ENCODE measurements at places on chromosomes 4 and X.

GRCh38 chrX:1807301-1807731 is 192.5 kb downstream of the ASMT start:
- DNase-seq: no peak

DNA sequence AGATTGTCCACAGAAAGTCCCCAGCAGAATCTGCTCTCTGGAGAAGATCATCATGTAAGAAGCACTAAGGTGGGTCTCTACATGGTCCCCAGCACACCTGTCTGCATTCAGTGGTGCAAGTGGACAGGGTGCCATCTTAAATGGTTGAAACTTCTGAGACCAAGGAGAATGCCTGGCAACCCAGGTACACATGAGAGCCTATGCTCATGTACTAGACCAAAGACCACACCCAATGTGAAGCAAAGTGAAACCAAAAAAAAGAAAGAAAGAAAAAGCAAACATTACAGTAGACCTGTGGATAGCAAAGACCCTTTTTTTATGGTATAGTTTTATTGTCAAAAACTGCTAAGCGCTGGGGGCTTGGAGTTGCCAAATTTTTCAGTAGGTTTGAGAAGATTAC is 15.0 kb downstream of the CD40LG start:
- DNase-seq: no peak

DNA sequence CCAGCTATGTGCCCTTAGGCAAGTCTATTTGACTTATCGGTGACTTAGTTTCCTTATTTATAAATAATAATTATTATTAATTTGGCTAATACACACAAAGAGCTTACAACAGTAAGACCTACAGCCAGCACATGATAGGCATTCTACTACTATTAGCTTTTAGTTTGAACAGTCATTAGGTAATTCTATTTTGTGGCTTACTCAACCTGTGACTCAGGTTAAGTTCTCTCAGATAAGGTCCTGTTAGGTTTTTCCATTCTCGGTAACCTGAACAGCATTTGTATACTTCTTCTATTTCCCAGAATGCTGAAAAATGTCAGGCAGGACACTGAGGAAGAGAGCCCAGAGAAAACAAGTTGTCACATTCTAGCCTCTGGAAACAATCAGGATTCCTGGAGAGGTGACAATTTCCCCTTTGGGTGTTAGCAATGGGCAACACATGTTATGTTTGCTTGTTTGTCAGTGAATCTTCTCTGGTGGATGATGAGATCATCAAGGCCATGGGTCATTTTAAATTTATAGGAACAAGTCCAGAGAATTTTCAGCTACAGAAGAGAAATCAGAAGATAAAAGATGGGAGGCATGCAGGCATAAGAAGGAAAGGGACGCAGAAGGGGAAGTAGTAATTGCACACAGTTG is 2144.7 kb downstream of the PCDH7 start:
- no peak for DNase-seq

DNA sequence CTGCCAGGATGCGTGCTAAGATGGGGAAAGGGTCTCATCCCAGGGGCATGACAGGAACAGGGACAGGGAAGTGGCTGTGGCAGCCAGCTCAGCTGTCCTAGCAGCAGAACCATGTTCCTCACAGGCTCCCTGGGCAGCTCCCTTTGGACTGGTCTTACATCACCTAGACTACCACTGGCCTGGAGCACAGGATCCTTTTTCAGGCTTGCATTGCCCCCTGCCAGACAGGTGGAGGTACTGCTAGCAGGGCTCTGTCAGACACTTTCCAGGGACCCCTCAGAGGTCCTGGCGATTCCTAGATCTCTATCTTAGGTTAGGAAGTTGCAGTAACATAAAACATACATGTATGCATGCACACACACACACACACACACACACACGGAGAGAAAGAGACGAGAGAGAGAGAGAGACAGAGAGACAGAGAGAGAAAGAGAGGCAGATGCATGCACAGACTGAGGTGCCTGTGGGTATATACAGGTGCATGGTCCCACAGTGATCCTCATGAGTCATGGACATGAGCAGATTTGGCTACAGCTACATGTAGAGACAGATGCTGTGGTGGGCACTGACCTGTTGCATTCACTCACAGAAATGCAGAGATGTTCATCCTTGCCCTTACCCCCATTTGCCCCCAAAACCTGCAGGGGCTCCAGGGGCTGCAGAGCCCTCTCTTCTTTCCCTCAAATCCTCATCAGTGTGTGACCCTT is 63.6 kb downstream of the STARD8 start:
- DNase-seq: no peak

GRCh38 chr4:30396772-30397475 is 323.2 kb upstream of the PCDH7 start:
- no peak for DNase-seq

GRCh38 chr4:16202598-16202997 is 23.7 kb downstream of the TAPT1 start:
- DNase-seq: no peak

DNA sequence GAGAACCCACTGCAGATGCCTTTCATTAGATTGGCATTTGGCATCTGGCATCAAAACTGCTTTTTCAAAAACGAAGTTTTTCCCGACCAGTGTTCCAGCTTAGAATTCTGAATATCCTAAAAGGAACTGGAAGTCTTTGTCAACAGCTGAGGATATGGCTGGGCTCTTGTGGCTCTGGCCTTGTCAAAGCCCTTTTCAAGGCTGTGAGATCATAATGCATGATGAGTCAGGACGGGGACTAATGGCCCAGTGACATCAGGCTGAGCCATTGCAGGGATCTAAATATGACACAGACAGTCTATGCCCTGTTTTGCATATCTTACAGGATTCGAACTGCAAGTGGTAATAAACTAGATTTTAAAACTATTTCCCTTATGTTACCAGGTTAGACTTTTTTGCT is 306.4 kb downstream of the PTTG2 start:
- no peak for DNase-seq

DNA sequence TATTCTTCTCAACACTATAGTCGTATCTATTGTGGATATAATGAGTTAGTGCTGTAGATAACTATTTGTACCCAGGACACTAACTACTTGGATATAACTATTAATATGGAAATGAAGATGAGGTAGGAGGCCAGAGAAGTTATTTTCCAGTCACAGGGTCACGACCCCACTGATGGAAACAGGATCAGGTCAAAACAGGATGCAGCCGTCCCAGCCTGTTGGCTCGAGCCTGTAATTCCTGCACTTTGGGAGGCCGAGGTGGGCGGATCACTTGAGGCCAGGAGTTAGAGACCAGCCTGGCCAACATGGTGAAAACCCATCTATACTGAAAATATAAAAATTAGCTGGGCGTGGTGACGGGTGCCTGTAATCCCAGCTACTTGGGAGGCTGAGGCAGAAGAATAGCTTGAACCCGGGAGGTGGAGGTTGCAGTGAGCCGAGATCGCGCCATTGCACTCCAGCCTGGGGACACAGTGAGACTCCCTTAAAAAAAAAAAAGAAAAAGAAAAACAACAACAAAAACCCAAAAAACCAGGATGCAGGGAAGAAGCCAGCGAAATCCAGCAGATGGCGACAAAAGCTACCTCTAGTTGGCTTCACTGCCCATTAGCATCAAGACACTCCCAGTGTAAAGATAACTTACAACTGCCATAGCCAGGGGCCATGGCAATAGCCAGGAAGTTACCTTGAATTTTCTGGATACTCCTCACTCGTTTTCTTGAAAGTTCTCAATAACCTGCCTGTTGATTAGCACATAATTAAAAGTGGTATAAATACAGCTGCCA is 37.9 kb upstream of the NKAP start:
- no peak for DNase-seq

DNA sequence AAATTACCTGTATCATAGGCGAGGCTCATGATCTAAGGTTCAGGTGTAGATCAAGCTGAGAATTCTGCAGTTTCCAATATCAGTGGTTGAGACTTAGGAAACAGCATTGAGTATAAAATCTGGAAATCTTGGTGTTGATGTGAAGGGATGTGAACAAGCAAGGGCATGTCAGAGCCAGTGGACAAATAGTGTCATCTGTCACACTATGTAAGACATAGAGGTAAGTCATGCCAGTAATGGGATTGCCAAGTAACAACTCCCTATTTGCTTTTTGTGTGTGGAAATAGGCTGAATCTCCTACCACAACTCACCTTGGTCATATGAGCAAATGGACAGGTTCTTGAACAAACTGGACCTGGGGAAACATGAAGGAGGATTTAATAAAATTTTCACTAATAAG is 334.5 kb upstream of the EMCN start:
- DNase-seq: no peak

DNA sequence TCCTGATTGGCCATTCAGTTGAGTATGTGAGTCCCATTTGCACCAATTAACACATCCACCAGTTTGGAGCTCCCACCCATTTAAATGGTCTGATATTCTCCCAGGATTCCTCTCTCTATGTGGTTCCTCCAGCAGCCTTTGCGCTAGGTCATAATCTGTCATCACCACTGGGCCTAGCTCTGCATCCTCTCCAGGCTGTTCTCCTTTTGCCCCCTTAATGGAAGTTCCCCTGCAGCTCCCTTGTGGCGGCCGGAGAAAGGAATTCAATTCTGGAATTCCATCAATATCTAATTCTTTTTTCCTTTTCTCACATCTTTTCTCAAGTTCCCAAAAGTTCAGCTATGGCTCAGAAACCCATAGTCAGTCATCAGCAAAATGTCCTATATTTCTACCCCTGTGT is 2184.4 kb upstream of the AGA start:
- DNase-seq: no peak

DNA sequence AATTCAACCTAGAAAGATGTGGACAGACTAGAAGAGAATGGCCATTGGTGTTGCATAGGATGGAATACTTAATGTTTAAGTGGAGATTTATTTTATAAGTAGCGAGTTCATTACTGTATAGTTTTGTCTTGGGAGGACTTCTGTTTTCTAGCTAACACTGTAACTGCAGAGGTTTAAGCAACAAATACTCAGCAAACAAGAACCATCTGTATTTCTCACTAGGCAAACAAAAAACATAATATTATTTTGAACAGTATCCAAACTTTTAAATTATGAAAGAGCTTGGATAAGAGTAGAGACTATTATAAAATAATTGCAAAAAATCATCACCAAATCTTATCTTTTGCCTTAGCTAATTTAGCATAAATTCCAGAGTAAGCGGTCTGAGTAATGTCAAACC is 121.1 kb downstream of the GLRA3 start:
- DNase-seq: no peak

DNA sequence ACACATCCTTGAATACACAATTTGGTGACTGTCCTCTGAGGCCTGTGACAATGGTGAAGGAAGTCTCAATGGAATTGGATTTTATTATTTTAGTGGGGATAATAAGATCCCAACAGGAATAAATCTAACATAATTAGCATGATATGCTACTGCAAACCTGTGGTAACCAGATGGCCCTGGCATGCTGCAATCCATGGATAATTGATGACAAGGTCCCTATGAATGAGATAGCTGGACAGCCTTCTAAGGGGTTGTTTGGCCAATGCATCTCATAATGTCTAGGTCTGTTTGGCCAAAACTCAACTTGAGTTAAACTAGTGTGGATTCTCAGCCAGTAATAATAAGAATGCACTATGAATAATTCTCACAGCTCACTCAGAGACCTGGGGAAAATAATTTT is 145.3 kb upstream of the GALNTL6 start:
- DNase-seq: no peak

- DNase-seq: no peak
Measured at GRCh38 chr4:170875868-170876267, 786.1 kb upstream of the AADAT start.

- DNase-seq: no peak
Measured at GRCh38 chrX:40227125-40227524, 129.4 kb upstream of the BCOR start.

GRCh38 chrX:8403988-8404387 is 60.6 kb upstream of the VCX3B start:
- no peak for DNase-seq

GRCh38 chr4:6221301-6221850 is 21.0 kb upstream of the JAKMIP1 start:
- no peak for DNase-seq

DNA sequence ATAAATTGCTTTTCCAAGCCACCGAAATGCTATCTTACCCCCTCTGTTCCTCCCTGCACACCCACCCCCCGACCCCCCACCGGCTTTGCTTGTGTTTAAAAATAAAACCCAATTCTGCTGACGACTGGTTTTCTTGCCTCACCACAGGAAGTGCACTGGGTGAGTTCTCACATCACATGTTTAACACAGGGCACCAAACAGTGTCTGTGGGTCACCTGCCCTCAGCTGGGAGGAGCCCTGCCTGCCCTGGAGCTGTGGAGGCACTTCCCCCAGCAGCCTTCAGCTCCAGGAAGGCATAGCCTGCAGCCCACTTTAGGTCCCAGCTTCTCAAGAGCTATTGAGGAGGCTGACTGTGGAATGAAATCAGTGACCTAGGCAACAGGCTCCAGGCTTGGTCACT is 8.8 kb downstream of the TMEM255A start:
- no peak for DNase-seq

DNA sequence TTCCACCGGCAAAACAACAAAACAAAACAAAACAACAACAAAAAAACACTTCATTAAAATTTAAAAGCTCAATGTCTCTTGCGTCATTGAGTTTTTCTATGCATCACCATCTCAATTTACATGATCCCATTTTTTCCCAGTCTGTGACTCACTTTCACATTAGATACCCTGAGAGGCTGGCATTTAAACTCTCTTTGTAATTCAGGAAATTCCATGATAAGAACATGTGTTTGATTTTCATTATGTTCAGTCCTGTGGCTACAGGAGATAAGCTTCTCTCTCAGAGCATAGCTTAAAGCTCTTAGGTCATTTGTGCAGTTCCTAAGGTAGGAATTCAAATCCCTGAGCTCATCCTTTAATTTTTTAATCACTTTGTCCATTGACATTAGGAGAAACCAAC is 104.6 kb downstream of the NBDY start:
- DNase-seq: no peak

DNA sequence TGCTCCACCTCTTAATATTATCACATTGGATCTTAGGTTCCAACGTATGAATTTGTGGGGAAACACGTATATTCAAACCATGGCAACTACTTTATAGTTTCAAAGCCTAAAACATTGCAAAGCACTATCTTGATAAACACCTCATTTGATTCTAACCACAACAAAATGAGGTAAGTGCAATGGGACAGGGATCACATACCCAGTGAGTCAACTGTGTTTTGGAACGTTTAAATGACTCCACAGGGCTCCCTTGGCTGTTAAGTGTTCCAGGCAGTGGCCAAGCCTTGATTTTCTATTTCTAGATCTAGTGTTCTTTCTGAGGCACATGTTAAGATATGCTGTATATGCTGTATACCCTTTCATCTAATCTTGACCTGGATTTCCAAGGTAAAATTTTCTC is 54.5 kb upstream of the C1QTNF7 start:
- no peak for DNase-seq

GRCh38 chr4:133316909-133317308 is 167.8 kb downstream of the PCDH10 start:
- DNase-seq: no peak

- no peak for DNase-seq
Measured at GRCh38 chr4:187493661-187494060, 501.9 kb upstream of the ZFP42 start.

- no peak for DNase-seq
Measured at GRCh38 chr4:168490711-168491110, 6.1 kb upstream of the PALLD start.

GRCh38 chr4:83516042-83516772 is 19.7 kb upstream of the GPAT3 start:
- DNase-seq: no peak

Measured in D721Med (cell line).